ENCODE measurements at places on chromosomes 7 and 10. TPM values are rescaled to one million over a fixed set of nuclear protein-coding genes. Genes with fewer than 3 reads are reported as not detected.

- no peak for DNase-seq
These were observed 5.7 kb downstream of the SKAP2 start for GRCh38 chr7:26858735-26859134.

DNA sequence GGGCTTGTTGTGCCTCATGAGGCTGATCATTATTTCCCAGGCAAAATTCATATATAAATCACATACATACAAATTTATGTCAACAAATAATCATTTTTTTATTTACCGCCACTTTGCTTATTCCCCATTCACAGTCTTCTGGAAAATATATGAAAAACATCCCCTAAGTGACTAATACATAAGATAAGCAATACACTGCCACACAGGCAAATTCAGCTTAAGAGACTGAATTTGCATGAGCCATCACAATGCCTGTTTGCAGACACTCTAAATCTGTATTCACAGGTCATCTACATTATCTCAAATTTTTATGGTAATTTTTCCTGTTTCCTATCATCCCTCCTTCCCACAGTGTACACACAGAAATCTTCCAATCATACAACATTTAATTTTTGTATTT, 13.2 kb downstream of the OSBPL3 start:
- no peak for DNase-seq

DNA sequence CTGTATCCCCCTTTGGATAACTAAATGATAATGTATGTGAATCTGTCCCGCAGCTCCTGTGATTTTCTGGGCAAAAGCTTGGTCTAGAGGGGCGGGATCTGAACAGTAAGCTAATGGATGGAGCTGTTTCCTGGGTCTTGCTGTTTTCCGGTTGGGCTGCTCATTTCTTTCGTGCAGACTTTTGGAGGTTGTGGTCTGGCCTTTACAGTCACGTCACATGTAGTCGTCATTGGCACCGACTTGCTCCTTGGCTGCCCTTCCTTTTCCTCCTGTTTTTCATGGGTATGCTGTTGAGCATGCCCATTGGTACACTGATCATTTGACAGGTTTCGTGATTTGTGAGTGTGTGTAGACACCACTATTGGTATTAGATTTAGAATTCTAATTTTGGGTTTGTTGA, 2.0 kb downstream of the FBH1 start:
- DNase-seq: no peak

- DNase-seq: no peak
These were observed 459.4 kb downstream of the GPAM start for GRCh38 chr10:111724121-111724520.

DNA sequence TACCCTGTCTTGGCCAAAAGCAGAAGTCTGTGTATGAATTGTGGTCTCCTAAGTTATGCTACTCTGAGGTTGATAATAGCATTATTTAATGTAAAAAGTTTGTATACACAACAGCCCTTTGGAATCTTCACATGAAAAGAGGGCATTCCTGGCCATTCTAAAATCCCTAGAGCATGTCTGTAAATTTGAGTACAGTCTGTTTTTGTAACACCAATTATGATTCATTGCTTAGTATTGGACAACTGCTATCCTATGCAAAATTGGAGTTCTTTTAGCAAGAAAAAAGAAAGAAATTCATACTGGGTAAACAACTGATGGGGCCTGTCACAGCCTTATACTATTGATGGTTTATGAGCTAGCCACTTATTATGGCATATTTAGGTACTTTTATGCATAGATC, 10.2 kb downstream of the CUTC start:
- no peak for DNase-seq

DNA sequence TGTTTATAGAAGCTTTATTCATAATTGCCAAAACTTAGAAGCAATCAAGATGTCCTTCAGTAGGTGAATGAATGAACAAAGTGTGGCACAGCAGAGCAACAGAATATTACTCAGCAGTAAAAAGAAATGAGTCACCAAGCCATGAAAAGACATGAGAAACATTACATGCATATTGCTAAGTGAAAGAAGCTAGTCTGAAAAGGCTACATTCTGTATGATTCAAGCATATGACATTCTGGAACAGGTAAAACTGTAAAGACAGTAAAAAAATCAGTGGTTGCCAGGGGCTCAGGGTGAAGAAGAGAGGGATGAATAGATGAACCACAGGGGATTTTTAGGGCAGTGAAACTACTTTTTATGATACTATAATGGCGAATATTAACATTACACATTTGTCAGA, 80.9 kb upstream of the APBB1IP start:
- DNase-seq: no peak

- DNase-seq: no peak
These were observed 61.2 kb downstream of the AHR start for GRCh38 chr7:17359610-17360009.

- no peak for DNase-seq
These were observed 420.3 kb downstream of the LRMDA start for GRCh38 chr10:75851580-75852345.

- no peak for DNase-seq
These were observed 26.3 kb downstream of the SND1 start for GRCh38 chr7:127678337-127678736.

Gene SPDYE6
- not detected for total RNA-seq

Gene CTNNA3
- total RNA-seq: not detected

Gene TMEM120A
- total RNA-seq: 36.5 TPM

Gene SMO
- 62.3 TPM for total RNA-seq

Gene HOXA5
- 130 TPM for total RNA-seq

Data from Caki2 (cell line).